ENCODE measurements at places on chromosomes 5 and 9. TPM values are rescaled to one million over a fixed set of nuclear protein-coding genes. Genes with fewer than 3 reads are reported as not detected.

GRCh38 chr9:89686126-89686525 lies 81.3 kb downstream of the GADD45G start:
- peak; percentile 25 for DNase-seq

DNA sequence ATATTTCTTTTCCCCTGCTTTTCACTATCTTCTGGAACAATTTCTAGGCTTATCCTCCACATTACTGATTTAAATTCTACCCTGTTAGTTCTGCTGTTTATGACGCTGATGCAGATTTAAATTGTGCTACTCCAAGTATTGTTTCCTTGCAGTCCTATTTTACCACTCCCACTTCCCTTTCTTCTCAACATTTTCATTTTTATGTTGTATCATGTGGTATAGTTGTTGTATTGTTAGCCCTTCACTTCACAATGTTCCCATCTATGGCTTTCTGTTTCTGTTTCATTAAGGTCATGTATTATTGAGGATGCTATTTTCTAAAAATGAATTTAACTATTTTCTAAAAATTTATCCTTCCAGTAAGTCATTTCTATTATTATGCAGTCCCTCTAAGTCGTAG lies 254.4 kb downstream of the NDUFS4 start:
- no peak for DNase-seq

GRCh38 chr5:96049398-96050272 lies 88.0 kb upstream of the ELL2 start:
- DNase-seq = peak; percentile 74

DNA sequence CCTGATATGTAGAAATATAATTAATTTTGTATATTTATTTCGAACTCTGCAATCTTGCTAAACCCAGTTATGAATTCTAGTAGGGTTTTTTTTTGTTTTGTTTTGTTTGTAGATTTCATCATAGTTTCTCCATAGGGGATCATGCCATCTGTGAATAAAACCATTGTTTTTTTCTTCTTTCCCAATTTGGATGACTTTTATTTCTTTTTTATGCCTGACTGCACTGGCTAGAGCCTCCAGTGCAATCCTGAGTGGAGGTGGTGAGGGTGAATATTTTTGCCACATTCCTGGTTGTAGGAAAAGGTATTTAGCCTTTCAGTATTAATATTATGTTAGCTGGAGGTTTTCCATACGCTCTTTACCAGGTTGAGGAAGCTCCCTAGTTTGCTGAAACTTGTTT lies 70.0 kb upstream of the GFPT2 start:
- DNase-seq = no peak

Gene PTPA
- 174 TPM for total RNA-seq

Gene NANS
- 159 TPM for total RNA-seq

DNA sequence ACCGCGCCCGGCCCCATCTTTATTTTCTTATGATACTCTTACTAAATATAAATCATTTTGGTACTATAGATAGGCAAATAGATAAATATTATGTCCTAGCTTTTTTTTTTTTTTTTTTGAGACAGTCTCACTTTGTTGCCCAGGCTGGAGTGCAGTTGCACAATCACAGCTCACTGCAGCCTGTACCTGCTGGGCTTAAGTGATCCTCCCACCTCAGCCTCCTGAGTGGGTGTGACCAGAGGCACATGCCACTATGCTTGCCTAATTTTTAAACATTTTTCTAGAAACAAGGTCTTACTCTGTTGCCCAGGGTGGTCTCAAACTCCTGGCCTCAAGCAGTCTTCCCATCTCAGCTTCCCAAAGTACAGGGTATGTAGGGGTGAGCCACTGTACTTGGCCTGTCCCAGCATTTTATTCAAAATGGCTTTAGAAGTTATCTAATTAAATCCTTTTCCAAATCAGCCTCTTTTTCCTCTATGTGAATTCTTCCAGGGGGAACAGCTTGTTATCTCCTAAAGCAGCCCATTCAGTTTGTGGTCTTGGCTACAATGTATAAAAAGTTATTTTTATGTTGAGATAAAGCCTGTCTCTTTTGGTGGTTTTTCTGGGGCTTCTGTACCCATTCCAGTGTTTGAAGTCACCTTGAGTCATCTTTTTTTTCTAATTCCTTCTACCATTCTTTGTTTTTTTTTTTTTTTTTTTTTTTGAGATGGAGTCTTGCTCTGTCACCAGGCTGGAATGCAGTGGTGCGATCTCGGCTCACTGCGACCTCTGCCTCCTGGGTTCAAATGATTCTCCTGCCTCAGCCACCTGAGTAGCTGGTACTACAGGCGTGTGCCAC lies 12.1 kb downstream of the MELK start:
- peak; percentile 86 for DNase-seq

Gene TPPP
- total RNA-seq = 0.05 TPM

Gene TEK
- 7.6 TPM for total RNA-seq

DNA sequence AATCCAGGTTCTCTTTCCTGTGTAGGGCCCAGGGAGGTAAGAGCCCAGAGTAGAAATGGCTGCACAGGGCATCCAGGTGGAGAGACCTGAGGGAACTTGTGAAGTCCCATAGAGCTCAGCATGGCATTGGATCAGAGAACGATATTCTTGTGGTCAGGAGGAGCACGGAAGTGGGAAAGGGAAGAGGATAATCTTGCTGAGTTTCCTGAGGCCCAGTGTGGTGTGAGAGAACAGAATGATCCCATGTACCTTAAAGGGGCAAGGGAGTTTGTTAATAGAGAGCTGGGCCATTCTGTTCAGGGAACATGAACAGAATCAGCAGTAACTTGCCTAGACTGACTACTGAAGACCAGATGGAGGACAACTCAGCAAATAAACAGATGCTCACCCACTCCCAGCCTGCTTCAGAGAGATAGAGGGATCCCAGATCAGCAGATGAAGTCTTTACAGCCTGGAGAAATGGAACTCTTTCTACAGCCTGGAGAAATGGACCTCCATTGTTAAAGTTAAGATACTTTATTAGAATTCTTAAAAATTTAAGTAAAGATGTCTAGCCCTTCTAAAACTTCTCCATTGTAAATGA lies 119.7 kb upstream of the ELL2 start:
- DNase-seq = no peak

DNA sequence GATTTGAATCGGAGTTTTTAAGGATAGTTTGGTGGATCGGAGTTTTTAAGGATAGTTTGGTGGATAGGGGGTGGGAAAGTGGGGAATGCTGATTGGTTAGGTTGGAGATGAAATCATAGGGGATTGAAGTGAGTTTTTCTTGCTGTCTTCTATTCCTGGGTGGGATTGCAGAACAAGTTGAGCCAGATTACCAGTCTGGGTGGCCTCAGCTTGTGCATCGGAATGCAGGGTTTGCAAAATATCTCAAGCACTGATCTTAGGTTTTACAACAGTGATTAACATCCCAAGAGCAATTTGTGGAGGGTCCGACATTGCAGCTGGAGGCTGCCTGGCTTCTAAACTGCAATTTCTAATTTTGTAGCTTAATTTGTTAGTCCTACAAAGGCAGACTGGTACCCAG lies 23.1 kb upstream of the NXNL2 start:
- DNase-seq = no peak

DNA sequence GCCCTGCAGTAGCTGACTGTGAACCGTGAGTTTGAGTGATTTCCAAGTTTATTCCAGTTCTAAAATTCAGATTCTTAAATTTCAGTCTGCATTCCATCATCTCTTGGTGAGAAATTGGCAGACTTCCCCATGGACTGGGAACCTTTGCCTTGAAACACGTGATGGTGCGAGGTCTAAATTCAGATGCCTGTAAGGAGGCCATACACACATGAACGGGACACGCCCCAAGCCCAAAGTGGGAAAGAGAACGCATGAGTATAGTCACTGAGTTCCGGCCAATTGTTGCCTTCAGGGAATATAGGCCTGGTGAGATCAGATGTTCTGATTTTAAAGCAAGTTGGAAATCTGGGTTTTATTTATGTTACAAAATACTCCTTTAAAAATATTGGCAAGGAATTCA lies 1084.4 kb upstream of the WWC1 start:
- no peak for DNase-seq

Gene PCSK1
- 0.02 TPM for total RNA-seq

DNA sequence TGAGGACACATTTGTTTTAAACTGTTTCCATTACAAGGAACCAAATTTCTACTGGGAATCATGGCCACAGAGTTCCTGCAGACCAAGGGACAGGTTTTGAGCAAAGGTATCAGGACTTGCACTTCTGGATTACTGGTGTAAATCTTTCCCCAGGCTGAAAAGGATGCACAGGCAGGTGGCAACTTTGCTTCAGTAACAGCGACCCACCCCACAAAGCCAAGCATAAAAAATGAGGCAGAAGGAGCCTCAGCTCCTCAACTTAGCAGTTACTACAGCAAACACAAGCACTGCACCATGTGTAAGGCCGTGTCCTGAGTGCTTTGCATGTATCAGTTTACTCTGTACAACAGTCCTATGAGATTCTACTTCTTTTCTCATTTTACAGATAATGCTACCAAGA lies 251.9 kb downstream of the EBF1 start:
- no peak for DNase-seq

DNA sequence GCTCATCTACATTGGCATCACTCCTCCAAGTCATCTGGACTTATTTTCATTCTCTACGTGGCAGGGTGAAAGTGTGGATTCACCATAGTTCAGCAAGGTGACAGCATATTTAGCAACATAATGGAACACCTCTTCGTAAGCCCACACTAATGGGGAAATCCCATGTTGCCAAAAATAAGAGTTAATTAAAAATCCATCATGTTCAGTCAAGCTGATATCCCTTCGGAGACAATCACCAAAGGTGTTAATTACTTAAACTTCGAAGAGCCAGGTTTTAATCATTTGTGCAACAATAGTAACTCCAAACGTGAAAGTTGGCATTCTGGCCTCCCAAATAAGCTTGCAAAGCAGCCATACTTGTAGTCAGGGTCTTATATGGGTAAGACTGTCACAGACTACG lies 242.9 kb downstream of the NSG2 start:
- no peak for DNase-seq
